AG04449 (cell line): ENCODE measurements at places on chromosomes 7 and 10.

GRCh38 chr10:128440513-128441160, 314.4 kb upstream of the MKI67 start:
- DNase-seq = no peak

GRCh38 chr10:76353237-76353851, 921.9 kb downstream of the LRMDA start:
- DNase-seq = no peak

- peak; percentile 62 for DNase-seq
Observed at GRCh38 chr7:84637568-84638338, 443.2 kb upstream of the SEMA3A start.

DNA sequence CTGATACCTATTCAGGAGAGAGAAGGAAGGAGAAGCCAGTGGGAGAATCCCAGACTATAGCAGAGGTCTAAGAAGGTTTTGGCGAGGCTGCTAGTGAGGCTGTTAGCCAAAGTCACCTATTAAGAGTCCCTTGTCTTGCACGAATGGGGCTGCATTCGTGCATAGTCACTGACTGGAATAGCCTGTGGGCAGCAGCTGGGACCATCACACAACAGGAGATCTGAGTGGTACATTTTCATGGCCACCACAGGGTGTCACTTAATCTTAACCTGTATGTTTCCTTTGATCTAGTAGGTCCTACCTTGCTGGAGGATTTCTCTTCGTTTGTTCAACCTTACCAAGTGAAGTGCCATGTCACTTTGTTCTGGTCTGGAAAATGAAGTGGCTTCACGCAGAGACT, 319.9 kb downstream of the BMPER start:
- DNase-seq = no peak

GRCh38 chr10:49264177-49264677, 34.7 kb upstream of the C10orf71 start:
- no peak for DNase-seq

GRCh38 chr7:142880876-142881505, 4.6 kb downstream of the TRPV6 start:
- no peak for DNase-seq

GRCh38 chr10:103490986-103491314, 2.6 kb upstream of the NEURL1 start:
- DNase-seq = no peak

GRCh38 chr10:88238615-88238914, 344.6 kb downstream of the RNLS start:
- no peak for DNase-seq

- no peak for DNase-seq
Observed at GRCh38 chr7:840001-840600, 7.8 kb downstream of the SUN1 start.

DNA sequence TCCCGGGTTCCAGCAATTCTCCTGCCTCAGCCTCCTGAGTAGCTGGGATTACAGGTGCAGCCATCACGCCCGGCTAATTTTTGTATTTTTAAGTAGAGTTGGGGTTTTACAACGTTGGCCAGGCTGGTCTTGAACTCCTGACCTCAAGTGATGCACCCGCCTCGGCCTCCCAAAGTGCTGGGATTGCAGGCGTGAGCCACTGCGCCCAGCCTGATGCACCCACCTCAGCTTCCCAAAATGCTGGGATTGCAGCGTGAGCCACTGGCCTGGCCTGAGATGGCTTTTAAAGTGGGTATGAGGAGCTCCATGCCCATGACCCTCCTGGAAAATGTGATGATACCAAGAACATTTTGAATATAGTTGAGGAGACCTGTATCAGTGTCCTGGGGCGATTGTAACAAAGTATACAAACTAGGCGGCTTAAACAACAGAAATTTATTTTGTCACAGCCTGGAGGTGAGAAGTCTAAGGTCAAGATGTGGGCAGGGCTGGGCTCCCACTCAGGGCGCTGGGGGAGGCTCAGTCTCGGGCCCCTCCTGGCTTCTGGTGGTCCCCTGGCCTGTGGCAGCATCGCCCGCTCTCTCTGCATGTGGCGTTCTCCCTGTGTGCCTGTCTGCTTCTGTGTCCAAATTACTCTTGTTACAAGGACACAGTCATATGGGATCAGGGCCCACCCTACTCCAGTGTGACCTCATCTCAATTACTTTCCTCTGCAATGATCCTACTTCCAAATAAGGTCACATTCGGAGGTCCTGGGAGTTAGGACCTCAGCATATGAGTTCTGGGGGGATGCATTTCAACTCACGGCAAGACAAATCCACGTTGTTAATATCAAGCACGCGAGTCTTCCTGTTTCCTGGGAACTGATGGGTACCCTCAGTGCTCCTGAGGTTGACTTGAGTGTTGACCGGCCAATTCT, 108.8 kb downstream of the ACTR3B start:
- DNase-seq = no peak

GRCh38 chr10:23368816-23369640, 24.4 kb upstream of the C10orf67 start:
- DNase-seq = no peak

- no peak for DNase-seq
Observed at GRCh38 chr7:151008511-151009323, 15.6 kb downstream of the ATG9B start.

GRCh38 chr10:7033031-7033430, 377.8 kb downstream of the SFMBT2 start:
- no peak for DNase-seq

- no peak for DNase-seq
Observed at GRCh38 chr10:119025776-119026175, 3.7 kb upstream of the NANOS1 start.

GRCh38 chr7:39623732-39624441, 515 bp downstream of the RALA start:
- DNase-seq = no peak

DNA sequence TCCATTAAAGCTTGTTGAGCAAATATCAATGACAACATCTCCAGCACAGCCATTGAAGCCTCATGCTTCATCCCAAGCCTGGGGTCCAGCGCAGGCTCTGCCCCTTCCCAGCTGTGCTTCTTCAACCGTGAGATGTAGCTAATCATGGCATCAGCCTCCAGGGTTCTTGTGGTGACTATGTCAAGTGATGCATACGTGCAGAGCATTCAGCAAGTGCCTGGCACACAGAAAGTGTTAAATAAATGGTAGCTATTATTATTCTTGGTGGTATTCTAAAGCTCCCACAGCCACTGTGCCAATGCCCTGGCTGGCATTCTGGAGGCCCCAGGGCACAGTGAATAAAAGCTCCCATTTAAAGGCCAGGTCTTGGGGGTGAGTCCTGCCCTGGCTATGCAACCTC, 146.6 kb downstream of the WDR11 start:
- no peak for DNase-seq

GRCh38 chr7:103710247-103710646, 264.2 kb upstream of the SLC26A5 start:
- DNase-seq = peak; percentile 5

DNA sequence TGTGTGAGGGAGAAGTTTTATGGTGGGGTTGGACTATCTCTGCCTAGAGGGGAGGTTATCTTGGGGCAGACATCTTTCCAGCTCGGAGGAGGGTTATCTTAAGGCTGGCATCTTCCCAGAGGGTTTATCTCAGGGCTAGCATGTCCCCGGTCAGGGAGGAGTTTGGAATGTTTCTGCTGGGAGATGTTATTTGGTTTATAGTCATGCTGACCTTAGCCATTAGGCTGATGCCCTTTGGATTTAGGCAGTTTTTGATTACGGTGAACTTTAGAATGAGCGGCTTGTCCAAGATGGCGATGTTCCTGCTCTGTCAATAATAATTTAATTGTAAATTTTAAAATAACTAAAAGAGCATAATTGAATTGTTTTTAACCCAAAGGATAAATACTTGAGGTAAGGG, 236.4 kb downstream of the CACNB2 start:
- no peak for DNase-seq

DNA sequence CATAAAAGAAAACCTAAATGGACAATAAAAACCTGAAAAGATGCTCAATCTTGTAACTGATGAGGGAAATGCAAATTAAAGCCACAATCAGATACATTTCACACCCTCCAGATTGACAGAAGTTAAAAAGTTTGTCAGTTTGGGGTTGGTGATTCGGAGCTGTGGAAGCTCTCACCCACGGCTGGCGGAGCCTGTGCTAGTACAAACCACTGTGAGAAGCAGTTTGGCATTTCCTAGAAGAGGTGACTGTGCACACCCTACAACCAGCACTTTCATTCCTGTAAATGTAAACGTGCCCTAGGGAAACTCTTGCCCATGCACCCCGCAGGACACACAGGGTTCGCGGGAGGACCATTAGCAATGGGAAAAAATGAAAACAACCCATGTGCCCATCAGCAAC, 114.1 kb downstream of the BMS1 start:
- DNase-seq = no peak

DNA sequence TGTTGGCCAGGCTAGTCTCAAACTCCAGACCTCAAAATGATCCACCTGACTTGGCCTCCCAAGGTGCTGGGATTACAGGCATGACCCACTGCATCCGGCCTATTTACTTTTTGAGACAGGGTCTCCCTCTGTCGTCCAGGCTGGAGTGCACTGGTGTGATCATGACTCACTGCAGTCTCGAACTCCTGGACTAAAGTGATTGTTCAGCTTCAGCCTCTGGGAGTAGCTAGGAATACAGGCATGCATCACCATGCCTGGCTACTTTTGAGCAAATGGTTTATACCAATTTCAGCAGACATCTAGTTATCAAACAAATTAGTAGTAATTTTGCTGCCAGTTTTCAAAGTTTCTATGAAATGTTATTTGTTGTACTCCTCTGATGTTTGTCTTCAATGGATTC, 2.2 kb upstream of the WAC start:
- DNase-seq = no peak

- no peak for DNase-seq
Observed at GRCh38 chr10:13483073-13483472, 45.7 kb downstream of the BEND7 start.

DNA sequence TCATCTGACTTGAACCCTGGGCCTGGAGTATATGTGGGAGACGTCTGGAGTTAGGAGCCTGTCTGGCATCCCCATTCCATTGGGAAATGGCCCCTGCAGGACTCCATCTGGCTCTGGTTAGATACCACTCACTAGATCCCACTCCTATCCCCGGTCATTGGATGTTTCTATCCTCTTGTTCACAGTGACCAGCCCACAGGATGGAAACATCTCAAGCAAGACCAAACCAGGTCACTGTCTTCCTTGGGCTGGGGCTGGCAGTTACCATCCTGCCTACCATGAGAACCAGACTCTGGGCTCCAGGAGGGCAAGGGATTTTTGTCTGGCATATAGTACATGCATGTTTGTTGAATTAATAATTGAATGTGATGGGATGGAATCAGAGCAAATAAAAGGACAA, 415.7 kb downstream of the GRID1 start:
- DNase-seq = no peak

- no peak for DNase-seq
Observed at GRCh38 chr10:59807629-59808620, 54.7 kb upstream of the MRLN start.

DNA sequence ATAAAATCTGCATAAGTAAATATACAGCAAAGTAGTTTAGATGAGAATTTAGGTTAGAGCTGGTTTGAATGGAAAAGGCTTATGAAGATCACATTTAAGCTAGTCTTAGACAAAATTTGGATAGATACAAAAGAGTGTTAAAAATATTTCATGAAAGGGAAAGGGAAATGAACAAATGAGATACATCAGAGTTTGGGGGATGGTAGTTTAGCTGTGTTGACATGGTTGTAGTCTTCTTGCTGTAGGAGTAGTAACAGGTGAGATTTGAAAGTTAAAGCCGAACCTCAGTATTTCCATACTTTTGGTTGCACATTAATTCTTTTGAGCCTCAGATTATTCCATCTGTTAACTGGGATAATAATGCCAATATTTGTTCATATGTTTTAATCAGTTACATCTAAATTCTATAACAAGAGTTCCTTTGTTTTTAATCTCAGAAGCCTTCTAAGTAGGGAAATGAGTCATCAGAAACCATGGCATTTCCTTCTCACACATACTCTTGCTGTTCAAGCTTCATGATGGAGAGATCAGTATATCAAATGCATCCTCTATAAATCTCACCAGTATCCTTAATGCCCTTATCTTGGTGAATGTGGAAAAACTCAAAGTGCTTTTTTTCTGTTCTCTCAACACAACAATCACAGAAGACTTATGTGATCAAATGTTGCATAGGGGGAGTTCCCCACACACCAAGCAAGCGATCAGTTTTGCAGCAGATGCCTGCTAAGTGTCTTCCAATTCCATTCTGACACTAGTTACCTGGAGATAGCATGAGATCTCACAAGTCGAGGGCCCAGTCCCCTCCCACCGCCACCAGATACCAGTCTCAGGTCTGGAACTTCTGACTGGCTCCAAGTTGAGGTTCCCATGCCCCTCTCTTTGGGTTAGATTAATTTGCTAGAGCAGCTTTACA, 84.7 kb downstream of the MAPK8 start:
- DNase-seq = no peak

DNA sequence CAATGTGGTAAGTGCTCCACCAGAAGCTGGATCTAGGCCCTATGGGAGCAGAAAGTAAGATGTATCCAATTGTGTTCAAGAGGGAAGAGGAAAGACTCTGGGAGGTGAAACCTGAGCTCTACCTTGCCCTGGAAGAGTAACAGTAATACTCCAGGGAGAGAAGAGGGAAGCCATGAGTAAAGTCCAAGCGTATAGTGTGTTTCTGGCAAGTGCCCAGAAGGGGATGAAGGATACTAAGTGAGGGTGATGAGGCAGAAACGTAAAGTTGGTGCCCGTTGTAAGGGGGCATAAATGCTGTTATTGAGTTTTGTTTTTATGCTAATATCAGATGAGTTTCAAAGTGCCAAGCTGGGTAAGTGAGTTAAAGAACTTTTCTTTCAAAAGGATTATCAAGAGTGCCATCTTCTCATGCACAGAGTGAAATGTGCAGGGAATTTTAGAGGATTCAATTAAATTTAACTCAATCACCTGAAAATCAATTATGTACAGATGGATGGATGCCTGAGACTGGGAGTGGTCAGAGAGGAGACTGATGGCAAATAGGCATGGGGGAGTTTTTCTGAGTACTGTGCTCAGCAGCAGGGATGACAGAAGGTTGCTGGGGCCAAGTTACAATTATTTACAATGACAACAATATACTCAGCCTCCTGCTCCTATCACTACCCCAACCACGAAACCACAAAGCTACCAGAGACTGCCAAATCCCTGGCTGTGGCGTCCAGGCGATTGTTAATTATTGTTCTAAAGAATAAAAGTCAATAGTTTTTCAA, 123.3 kb upstream of the LAMB4 start:
- DNase-seq = no peak

DNA sequence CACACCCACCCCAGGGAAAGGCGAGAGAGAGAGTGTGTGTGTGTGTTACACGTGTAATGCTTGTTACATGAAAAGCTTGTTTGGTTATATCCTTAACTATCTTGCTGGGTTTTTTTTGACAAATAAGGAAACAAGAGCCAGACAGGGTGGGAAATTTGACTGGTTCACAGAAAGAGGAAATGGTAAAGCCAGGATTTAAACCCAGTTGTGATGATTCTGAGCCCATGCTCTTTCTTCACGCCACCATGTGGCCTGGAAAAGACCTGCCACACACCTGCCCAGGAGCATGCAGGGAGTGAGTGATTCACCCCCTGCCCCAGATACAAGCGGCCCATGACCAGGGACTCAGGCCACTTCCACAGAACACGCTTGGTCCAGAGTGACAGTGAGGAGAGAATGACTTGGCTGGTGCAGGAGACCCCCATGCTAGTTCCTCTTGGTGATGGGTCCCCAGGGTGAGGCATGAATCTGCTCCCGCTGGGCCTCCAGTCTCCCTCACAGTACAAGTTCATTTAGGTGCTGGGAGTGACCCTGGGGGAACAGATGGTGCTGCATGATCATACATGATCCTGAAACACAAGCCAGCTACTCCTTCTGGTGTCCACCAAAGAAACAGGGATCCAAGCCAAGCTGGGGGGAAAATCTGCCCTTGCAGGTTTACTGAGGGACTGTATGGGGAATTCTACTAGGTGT, 21.0 kb upstream of the EIF5AL1 start:
- DNase-seq = no peak
